ENCODE measurements at places on chromosomes 1 and 21. TPM values are rescaled to one million over a fixed set of nuclear protein-coding genes. Genes with fewer than 3 reads are reported as not detected.

LIN28A gene
- not detected for total RNA-seq

NGF gene
- total RNA-seq: not detected

NMNAT2 gene
- 0.72 TPM for total RNA-seq

PDZK1IP1 gene
- total RNA-seq: not detected

SUSD4 gene
- not detected for total RNA-seq

All from thoracic aorta endothelial cell (primary cell).